ENCODE measurements at places on chromosomes 1 and 21.

DNA sequence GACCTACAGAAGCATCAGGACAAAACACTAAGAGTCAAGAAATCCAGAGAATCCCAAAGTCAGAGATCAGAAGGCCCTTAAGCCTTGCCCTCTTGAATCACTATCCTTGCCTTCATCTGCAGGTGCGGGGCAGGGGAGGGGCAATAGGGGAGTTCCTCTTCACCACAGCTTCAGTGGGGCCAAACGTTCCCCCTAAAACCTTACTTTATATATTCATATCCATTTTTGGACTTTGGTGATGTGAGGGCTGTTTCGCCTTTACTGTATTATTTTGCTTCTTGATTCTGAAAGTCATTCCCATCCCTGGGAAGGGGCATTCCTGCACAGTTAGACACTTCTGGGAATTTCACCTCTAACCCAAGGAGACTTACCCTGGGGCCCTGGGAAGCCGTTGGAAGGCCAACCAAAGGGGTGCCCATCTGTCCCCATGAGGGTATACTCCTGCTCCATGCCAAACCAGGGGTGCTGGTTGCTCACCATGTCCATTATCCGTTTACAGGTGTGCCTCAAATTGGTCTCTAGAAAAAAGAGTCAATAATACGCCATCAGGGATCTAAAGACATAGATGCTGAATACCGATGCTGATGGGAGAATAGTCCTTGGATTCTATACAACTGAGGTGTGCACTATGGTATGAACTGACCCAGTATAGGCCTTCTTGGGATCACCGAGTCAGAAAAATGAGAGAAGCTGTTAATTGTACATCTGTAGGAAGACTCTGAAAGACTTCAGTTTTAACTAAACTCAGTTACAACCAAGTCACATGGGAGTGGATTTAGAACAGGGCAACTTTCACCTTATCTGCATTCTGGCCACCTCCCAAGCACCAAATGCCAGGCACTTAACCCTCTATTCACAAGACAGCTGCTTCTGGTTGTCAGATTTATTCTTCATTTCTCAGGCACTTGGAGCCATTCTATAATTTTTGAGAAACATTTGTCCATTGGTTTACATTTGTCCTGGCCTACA is 5.4 kb downstream of the GLUL start:
- DNase-seq = no peak

DNA sequence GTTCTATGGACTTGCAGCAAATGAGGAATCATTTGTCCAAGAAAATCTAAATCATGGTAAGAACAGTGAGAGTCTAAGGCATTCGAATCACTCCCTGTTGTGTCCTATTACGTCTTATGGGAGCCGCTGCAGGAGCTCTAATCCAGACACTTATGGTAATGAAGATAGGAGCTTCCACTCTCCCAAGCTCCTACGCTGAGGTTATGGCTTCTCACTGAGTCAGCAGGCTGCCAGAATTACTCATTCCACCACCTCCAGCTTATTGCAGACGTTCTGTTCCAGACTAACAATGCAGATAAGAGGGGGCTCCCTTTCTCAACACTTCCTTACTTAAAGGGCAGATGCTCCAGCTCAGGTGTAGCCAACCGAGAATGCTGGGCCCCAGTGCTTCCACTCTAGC is 212.6 kb downstream of the GREM2 start:
- no peak for DNase-seq

DNA sequence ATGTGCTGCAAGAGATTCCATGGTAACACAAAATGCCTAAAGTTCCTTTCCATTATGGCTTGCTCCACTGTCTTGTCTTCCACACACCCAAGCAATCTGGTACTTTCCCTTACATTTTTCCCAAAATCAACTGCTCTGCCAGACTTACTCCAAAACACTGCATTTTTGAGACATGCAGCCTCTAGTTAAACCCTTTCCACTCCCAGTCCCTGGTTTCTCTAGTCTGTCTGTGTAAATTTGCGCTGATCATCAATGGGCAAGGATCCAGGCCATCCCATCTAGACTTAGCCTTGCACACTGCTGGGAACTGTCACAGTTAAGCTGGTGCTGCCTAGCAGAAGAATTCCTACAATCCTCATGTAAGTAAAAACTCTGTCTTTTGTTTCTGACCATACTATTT is 47.8 kb downstream of the DAB1 start:
- no peak for DNase-seq

- no peak for DNase-seq
These were observed 21.7 kb upstream of the KIRREL1 start for GRCh38 chr1:157971769-157972168.

DNA sequence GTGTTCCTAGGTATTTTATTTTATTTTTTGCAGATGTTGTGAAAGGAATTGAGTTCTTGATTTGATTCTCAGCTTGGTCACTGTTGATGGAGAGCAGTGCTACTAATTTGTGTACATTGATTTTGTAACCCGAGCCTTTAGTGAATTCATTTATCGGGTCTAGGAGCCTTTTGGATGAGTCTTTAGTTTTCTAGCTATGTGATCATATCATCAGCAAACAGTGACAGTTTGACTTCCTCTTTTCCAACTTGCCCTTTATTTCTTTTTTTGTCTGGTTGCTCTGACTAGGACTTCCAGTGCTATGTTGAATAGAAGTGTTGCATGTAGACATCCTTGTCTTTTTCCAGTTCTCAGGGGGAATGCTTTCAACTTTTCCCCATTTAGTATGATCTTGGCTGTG is 138.9 kb downstream of the LHX8 start:
- no peak for DNase-seq

GRCh38 chr1:182260516-182260915 is 131.1 kb downstream of the GLUL start:
- no peak for DNase-seq
